ENCODE measurements at places on chromosomes 6 and 20. TPM values are rescaled to one million over a fixed set of nuclear protein-coding genes. Genes with fewer than 3 reads are reported as not detected.
A peak's percentile ranks its signal among the peaks of the same experiment; 100 is the strongest.

GRCh38 chr20:8678098-8678776, 390.6 kb upstream of the PLCB4 start:
- no peak for DNase-seq
- no peaks in the 10 kb centered on the region for H3K27me3 ChIP-seq
- no peak overlapping the region for H3K27ac ChIP-seq
- no peaks in the 10 kb centered on the region for H3K4me1 ChIP-seq
- H3K4me3 ChIP-seq = no peak overlapping the region

DNA sequence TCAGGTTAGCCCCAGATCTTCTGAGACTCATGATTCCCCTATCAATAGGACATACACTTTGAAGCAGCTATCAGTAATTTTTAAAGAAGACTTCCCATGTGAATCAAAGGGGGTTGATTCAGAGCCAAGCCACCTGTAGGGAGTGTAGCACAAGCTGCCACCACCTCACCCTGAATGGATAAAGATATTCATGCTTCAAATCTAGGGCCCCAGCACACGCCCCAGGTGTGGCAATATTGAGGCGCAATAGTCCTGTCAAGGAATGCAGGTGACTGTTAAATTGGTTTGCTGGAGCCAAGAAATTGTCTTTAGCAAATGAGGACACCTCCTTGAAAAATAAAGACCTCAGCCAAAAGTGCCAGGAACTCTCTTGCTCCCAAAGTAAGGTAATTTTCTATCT, 404.4 kb downstream of the MAFB start:
- no peaks in the 10 kb centered on the region for H3K27me3 ChIP-seq
- no peaks in the 10 kb centered on the region for H3K4me1 ChIP-seq
- H3K36me3 ChIP-seq = no peaks in the 10 kb centered on the region
- H3K4me3 ChIP-seq = no peak overlapping the region

- H3K4me1 ChIP-seq = peaks cover 20% of the 10 kb centered on the region
- H3K27ac ChIP-seq = peak overlapping the region; percentile 29
- DNase-seq = no peak
- no peaks in the 10 kb centered on the region for H3K27me3 ChIP-seq
- H3K4me3 ChIP-seq = no peak overlapping the region
These were observed 24.2 kb downstream of the POFUT1 start for GRCh38 chr20:32231847-32232246.

- no peak overlapping the region for H3K4me3 ChIP-seq
- no peaks in the 10 kb centered on the region for H3K36me3 ChIP-seq
- H3K4me1 ChIP-seq = no peaks in the 10 kb centered on the region
- H3K27ac ChIP-seq = no peak overlapping the region
These were observed 185.4 kb downstream of the TRIM27 start for GRCh38 chr6:28738396-28738765.

- no peak overlapping the region for H3K4me3 ChIP-seq
- no peaks in the 10 kb centered on the region for H3K36me3 ChIP-seq
- no peaks in the 10 kb centered on the region for H3K4me1 ChIP-seq
- no peak for DNase-seq
These were observed 27.4 kb upstream of the RREB1 start for GRCh38 chr6:7080311-7080710.

- H3K27ac ChIP-seq = no peak overlapping the region
- H3K36me3 ChIP-seq = no peaks in the 10 kb centered on the region
- H3K4me3 ChIP-seq = no peak overlapping the region
- no peaks in the 10 kb centered on the region for H3K27me3 ChIP-seq
- no peaks in the 10 kb centered on the region for H3K4me1 ChIP-seq
These were observed 60.9 kb downstream of the MCHR2 start for GRCh38 chr6:99933129-99933528.

Gene CST1
- not detected for total RNA-seq

- H3K27me3 ChIP-seq = no peaks in the 10 kb centered on the region
- no peaks in the 10 kb centered on the region for H3K36me3 ChIP-seq
- no peak overlapping the region for H3K27ac ChIP-seq
- H3K4me3 ChIP-seq = no peak overlapping the region
- H3K4me1 ChIP-seq = peaks cover 9% of the 10 kb centered on the region
These were observed 550.3 kb downstream of the QKI start for GRCh38 chr6:163964789-163965188.

Gene FOXQ1
- 15.4 TPM for total RNA-seq

GRCh38 chr6:63353286-63353630, 33.5 kb upstream of the LGSN start:
- H3K4me3 ChIP-seq = no peak overlapping the region
- H3K4me1 ChIP-seq = peaks cover 4% of the 10 kb centered on the region
- peak overlapping the region; percentile 65 for H3K27ac ChIP-seq
- no peaks in the 10 kb centered on the region for H3K27me3 ChIP-seq

Gene TAGAP
- total RNA-seq = 19.3 TPM

DNA sequence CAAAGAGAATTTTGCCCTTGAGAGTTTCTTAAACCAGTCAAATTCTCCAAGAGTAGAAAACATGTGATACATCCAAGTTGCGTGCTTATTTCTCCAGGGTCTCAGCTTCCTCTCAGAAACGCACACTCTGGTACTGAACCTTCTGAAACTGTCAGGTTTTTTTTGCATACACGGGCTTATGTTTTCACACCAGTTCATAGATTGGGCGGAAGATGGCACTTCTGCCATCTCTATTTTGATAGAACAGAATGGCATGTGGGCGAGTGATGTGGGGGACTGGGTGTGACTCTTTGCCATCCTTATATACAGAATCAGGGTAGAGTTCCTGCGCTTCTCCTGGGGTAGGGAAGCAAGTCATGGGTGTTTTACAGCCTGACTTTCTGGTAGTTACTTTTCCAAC, 56.4 kb downstream of the ADTRP start:
- H3K4me3 ChIP-seq = no peak overlapping the region
- H3K4me1 ChIP-seq = no peaks in the 10 kb centered on the region
- H3K36me3 ChIP-seq = no peaks in the 10 kb centered on the region
- H3K27me3 ChIP-seq = no peaks in the 10 kb centered on the region
- no peak for DNase-seq

Gene PEX3
- total RNA-seq = 13.0 TPM

DNA sequence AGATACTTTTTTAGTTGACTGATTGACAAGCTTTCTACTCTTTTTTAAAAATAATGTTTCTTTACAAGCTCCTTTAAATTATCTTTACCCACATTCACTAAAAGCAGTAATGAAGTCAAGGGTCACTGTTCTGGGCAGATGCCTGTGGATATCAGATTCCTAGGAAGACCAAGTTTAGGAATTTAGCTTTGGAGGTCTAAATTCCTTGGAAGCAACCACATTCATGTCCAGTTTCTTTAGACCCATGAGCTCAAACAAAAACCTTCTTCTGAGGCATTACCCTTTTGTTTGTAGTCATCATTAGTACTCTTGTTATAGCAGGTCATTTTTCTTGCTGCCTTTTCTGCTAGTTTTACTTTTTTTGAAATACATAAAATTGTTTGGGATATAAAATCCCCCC, 462.9 kb upstream of the JAG1 start:
- DNase-seq = no peak
- no peak overlapping the region for H3K4me3 ChIP-seq
- no peaks in the 10 kb centered on the region for H3K36me3 ChIP-seq
- H3K27ac ChIP-seq = no peak overlapping the region
- no peaks in the 10 kb centered on the region for H3K27me3 ChIP-seq

DNA sequence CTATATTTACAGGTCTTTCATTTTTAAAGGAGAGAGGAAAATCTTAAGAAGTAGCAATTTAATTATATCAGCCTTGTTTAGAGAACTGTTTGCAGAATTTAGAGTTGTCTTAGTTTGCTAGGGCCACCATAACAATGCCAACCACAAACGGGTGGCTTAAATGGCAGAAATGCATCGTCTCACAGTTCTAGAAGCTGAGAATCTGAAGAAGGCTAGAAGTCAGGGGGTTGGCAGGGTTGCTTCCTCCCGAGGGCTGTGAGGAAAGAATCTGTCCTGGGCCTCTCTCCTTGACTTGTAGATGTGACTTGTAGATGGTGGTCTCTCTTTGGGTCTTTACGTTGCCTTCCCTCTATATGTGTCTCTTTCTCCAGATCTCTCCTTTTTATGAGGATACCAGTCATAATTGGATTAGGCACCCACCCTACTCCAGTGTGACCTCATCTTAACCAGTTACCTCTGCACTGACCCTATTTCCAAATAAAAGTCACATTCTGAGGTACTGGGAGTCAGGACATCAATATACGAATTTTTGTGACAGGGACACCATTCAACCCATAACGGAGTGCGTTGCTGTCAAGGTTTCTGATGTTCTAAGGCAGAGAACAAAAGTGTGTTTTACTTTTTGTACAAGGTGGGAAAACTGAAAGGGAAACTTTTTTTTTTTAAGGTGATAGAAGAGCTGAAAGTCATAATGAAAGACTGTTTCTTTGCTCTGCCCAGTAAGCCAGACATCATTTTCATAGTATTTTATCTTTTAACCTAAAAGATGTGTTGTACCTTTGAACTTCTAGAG, 84.4 kb downstream of the SAMD3 start:
- no peak overlapping the region for H3K27ac ChIP-seq
- no peaks in the 10 kb centered on the region for H3K27me3 ChIP-seq
- H3K36me3 ChIP-seq = no peaks in the 10 kb centered on the region

DNA sequence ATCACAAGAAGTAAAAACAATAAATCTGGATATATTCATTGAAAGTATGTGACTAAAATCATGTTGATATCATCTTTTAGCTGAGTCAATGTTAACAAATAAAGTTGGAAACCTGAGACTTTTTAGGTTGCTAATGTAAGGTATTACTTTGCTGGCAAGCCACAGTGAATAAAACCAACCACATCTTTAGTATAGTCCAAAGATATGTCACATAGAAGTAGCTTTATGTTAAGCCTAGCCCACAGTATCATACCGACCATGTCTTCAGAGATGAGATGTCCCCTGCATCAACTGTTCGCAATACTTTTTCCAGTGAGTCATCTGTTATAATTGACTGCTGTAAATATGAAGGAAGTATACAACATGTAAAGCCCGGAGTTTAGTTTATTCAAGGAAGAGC, 107.6 kb upstream of the MCHR2 start:
- H3K27ac ChIP-seq = no peak overlapping the region
- no peak overlapping the region for H3K4me3 ChIP-seq
- no peaks in the 10 kb centered on the region for H3K27me3 ChIP-seq
- no peaks in the 10 kb centered on the region for H3K36me3 ChIP-seq
- no peaks in the 10 kb centered on the region for H3K4me1 ChIP-seq
- no peak for DNase-seq

Gene BCLAF1
- total RNA-seq = 88.3 TPM

Gene KAT14
- total RNA-seq = 13.6 TPM

DNA sequence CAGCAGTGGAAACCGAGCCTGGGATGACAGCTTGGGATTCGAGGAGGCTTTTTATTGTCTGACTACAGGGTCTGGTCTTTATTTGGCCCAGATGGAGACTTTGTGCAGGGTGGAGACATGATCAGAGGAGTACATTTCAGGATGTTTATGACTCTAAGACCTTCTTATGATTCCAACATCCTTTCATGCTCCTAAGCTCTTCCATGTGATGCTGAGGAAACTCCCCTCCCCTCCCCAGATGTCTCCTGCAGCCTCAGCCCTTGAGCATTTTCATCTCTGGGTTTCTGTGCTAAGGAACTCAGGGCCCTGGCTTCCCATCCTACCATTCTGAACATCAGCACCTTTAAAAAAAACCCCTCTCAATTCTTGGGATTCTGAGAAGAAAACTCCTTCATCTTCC, 186.6 kb downstream of the SOX4 start:
- no peak for DNase-seq
- H3K27ac ChIP-seq = no peak overlapping the region
- no peak overlapping the region for H3K4me3 ChIP-seq
- H3K4me1 ChIP-seq = no peaks in the 10 kb centered on the region

GRCh38 chr20:38866265-38867061, 59.8 kb upstream of the FAM83D start:
- peak overlapping the region; percentile 43 for H3K27ac ChIP-seq
- no peak overlapping the region for H3K4me3 ChIP-seq
- no peaks in the 10 kb centered on the region for H3K27me3 ChIP-seq
- peaks cover 11% of the 10 kb centered on the region for H3K4me1 ChIP-seq
- DNase-seq = no peak
- no peaks in the 10 kb centered on the region for H3K36me3 ChIP-seq

DNA sequence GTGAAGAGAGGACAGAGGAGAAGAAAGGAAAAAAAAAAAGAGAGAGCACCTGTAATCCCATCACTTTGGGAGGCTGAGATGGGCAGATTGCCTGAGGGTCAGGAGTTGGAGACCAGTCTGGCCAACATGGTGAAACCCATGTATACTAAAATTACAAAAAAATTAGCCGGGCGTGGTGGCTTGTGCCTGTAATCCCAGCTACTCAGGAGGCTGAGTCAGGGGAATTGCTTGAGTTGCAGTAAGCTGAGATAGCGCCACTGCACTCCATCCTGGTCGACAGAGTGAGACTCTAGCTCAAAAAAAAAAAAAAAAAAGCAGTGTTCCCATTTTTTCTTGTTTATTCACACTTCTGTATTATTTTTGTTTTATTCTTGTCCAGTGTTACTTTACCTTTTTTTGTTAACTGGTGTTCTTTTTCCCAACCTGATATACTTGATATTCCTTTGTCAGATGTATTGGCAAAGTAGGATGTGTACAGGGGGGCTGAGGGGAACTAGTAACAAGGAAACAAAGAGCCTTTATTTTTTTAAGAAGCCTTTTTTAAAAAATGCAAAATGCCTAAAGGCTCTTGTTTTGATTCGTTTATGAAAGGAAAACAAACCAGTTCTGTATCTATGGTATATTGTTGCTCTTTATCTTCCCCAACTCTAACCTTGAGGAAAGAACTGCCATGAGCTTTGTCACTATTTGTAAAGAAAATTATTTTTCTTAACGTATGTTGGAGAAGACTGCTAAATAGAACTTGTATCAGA, 22.3 kb downstream of the COL19A1 start:
- no peak overlapping the region for H3K27ac ChIP-seq
- H3K27me3 ChIP-seq = no peaks in the 10 kb centered on the region
- no peaks in the 10 kb centered on the region for H3K4me1 ChIP-seq
- H3K4me3 ChIP-seq = no peak overlapping the region
- DNase-seq = no peak

Gene FHL5
- 16.0 TPM for total RNA-seq

GRCh38 chr6:125792680-125793079, 1.9 kb downstream of the NCOA7 start:
- no peaks in the 10 kb centered on the region for H3K27me3 ChIP-seq
- no peaks in the 10 kb centered on the region for H3K36me3 ChIP-seq
- H3K27ac ChIP-seq = peak overlapping the region; percentile 95
- H3K4me3 ChIP-seq = peak overlapping the region; percentile 70
- no peak for DNase-seq

- no peak overlapping the region for H3K27ac ChIP-seq
- H3K4me1 ChIP-seq = peaks cover 8% of the 10 kb centered on the region
- no peak overlapping the region for H3K4me3 ChIP-seq
These were observed 173.2 kb upstream of the MARCKS start for GRCh38 chr6:113683968-113684367.

DNA sequence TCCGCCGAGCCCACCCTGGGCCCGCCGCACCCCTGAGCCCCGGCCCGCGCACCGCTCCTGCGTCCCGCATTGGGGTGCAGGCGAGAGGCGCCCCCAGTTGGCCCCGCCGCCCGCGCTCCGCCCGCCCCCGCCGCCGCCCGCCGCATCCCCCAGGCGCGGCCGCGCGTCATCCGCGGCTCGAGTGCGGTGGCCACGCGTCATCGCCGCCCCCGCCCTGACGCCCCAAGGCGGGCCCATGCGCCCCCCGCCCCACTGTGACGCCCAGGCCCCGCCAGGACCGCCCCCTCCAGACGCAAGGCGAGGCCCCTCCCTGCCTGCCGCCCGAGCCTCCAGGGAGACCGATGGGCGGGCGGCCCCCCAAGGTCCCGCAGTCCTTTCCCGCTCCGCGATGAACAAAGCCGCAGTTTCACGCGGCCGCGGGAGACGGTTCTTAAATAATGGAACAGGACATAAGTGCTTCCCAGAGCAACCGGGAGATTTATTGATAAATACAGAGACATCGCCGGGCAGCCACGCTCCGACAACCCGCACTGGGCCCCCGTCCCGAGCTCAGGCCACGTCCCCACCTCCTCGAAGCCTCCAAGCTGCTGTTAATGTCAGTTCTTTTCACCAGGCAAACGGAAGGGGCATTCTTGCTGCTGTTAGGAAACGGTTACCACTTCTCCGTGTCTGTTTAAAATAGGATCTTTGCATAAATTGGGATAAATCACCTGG, at the start of gene ANKRD60:
Gene ANKRD60, minus strand, starts transcription at position 170 of the 714 bp plus-strand sequence. Its CDS starts 0 bp downstream, at position 170.
- peaks cover 3% of the 10 kb centered on the region for H3K27me3 ChIP-seq
- no peak within 1 kb of the TSS for H3K27ac ChIP-seq

Measured in upper lobe of left lung (tissue), 6 donors.